ENCODE measurements at places on chromosomes 1 and 21.

DNA sequence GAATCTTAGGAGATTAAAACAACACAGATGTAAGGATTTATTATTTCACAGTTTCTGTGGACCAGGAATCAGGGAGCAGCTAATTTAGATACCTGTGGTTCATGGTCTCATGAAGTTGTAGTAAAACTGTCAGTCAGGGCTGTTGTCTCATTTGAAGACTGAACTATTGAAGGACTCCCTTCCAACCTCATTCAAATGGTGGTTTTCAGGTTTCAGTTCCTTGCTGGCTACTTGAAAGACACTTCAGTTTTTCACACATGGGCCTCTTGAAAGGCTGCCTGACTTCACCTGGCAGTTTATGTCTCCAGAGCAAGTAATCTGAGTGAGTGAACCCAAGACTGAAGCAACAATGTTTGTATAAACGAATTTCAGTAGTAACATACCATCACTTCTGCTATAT, 915.9 kb downstream of the PLA2G4A start:
- no peak for DNase-seq

GRCh38 chr1:113390871-113391648, 745 bp downstream of the MAGI3 start:
- DNase-seq: peak; percentile 74

- no peak for DNase-seq
These were observed 125.5 kb downstream of the NTPCR start for GRCh38 chr1:233075915-233076295.

DNA sequence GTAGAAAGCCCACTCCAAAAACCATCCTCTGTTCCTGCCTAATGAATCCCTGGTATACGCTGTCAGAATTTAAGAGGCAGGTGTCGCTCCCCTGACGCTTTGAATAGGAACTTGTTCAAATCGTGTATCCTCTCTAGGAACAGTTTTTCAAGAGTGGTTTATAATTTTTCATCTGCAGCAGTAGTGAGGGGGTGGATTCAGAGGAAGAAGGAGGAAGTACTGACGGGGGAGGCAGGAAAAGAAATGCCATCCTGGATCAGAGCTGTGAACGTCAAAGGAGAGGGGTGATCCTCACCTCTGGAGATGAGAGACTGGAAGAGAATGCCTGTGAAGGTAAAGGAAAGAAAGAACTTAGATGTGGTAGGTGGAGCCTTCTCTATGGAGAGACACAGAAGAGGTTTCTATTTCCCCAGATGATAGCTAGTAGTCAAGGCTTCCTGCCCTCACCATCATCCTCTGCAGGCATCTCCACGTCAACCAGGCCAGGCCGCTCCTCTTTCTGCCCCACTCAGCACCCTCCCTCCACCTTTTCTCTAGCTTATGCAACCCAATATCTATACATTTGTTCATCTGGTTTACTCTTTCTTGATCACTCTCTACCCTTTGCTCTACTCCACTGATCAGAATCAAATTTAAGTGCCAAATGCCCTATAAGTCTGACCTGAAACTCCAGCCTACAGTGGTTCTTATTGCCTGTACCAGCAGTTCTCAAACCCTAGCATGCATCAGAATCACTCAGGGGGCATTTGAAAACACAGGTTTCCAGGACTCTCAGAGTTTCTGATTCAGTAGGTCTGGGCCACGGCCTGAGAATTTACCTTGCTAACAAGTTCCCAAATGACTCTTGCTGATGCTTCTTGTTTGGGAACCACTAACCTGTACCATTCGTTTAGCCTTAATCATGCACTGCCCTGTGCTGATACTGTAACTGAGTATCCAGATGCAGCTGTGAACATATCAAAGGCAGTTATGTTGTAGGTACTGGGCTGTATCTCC, 13.1 kb upstream of the BCL9 start:
- no peak for DNase-seq

DNA sequence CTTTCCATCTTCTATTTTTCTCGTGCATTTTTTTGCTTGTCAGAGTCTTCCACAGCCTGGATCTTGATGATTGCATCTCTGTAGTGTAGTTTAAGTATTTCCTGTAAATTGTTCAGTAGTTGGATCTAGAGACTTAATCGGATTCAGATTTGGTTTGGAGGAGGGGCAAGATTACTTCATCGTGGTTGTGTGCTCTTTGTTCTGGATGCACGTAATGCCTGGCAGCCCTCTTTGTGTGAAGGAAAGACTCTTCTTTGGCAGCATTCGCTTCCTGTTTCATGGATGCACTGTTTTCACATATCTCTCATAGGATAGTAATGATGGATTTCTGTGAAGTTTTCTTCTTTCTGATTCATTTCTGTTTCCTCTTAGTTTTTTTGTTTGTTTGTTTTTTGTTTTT, 14.2 kb downstream of the SEMA4A start:
- DNase-seq: no peak

DNA sequence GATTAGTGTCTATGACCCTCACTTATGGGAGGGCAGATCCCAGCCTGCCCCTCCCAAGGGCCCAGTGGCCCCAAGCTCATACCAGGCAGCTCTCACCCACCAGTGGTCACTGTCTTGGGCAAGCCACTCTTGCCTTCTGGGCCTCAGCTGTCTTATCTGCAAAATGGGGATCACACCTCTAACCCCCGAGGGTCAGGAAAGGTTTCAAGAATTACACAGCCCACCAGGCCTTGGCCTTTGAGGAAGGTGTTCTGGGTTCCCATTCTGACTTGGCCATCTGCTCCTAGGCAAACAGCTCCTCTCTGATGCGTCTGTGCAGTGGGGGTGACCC, 16.8 kb downstream of the RUNX3 start:
- DNase-seq: no peak

DNA sequence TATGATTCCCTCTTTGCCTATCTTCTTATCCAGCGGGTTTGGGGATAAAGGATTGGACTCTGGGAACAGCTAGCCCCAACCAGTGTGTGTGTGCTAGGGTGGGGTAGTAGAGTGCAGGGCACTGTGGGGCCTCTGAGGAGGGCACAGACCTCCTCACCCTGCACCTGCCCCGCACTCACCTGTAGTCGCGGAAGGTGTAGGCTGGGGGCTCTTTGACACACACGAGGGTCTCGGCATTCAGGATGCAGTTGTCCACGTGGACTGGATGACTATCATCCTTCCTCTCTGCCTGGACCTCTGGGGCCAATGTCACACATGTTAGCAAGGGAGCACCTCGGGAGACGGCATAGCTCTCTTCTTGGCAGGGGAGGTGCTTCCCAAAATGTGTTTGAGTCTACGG, 8.0 kb upstream of the CLDN19 start:
- no peak for DNase-seq

All from stomach (tissue), 19 donors.